Cardiac septum (tissue), 1 donor: ENCODE measurements at places on chromosomes 1 and 21. TPM values are rescaled to one million over a fixed set of nuclear protein-coding genes. Genes with fewer than 3 reads are reported as not detected.

Gene POLR3C
- 14.0 TPM for total RNA-seq

Gene SPATA45
- total RNA-seq: not detected

Gene FAM78B
- total RNA-seq: 2.7 TPM

Gene SHE
- total RNA-seq: 16.8 TPM

Gene DCLRE1B
- 2.1 TPM for total RNA-seq

Gene LCE1D
- not detected for total RNA-seq

Gene SH2D1B
- not detected for total RNA-seq

Gene DNASE2B
- not detected for total RNA-seq

Gene NEK2
- not detected for total RNA-seq

Gene SPRR1A
- not detected for total RNA-seq

Gene NOC2L
- 39.0 TPM for total RNA-seq

Gene PCP4
- 1.5 TPM for total RNA-seq

Gene KCNJ10
- total RNA-seq: 0.05 TPM

Gene TDRD5
- not detected for total RNA-seq
